Smooth muscle cell of the coronary artery (primary cell): ENCODE measurements at places on chromosomes 12 and 14. TPM values are rescaled to one million over a fixed set of nuclear protein-coding genes. Genes with fewer than 3 reads are reported as not detected.

GUCY2C gene
- total RNA-seq: not detected in 2 replicates

OR6C75 gene
- total RNA-seq: not detected in 2 replicates

LRP1-AS gene
- total RNA-seq: not detected in 2 replicates

LTBP2 gene
- 99.9 and 429 TPM in 2 replicates for total RNA-seq

IRF9 gene
- total RNA-seq: 68.4 and 96.8 TPM in 2 replicates

NTN4 gene
- total RNA-seq: 26.7 and 234 TPM in 2 replicates
